ENCODE measurements at places on chromosomes 4 and X.

DNA sequence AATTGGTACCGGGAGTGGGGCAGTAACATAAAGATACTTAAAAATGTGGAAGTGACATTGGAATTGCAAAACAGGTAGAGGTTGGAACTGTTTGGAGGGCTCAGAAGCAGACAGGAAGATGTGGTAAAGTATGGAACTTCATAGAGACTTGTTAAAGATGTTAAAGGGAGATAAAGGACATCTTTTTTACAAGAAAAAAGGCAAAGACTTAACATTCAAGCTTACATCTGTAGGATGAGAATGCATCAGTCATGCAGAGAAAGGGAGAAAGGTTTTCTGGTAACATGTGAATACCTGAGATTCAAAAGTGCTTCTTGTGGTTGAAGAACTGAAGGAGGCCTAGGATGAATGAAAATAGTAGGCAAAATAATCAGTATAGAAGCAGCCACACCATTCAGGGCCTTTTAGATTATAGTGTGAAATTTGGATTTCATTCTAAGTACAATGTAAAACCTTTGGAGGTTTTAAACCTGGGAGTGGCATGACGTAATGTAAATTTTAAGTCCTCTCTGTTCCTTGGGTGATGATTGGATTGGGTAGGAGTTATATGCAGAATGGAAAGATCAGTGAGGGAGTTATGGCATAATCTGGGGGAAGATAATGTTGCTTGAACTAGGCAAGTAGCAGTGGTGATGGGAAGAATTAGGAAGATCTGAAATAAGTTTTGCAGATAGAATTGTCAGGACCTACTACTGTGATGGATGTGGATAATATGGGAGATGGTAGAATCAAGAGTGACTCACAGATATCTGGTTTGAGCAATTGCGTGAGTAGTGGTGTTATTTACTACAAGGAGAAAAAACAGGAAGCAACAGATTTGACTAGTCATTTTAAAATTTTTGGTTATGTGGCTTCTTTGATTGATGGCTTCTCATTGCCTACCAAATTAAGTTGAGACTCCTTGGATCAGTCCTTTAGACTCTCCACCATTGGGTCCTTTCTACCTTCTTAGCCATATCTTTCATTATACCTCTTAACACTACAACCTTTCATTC, 138.7 kb downstream of the VSIG4 start:
- DNase-seq = no peak

GRCh38 chr4:71980976-71981375, 50.8 kb upstream of the NPFFR2 start:
- no peak for DNase-seq

- no peak for DNase-seq
Measured at GRCh38 chr4:75968084-75968483, 22.7 kb downstream of the SDAD1 start.

- DNase-seq = no peak
Measured at GRCh38 chr4:78424461-78424860, 127.1 kb upstream of the ANXA3 start.

GRCh38 chr4:25770847-25771246, 91.9 kb downstream of the SEL1L3 start:
- no peak for DNase-seq

DNA sequence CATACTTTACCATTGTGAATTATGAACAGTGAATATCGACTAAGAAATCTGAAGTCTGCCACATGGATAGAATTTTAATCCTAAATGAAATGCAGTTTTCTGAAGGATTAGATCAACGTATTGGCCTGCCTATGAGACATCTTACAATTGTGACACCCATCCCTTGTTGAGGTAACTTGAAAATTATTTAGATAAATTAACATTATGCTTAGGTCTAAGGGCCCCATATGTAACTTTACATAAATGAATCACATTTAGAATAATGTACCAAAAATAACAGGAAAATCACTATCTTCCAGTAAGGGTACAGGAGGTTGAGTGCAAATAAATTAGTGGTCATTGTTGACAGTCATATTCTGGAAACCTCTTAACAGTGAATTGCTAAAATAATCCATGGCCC, 13.5 kb downstream of the XAGE5 start:
- DNase-seq = no peak

DNA sequence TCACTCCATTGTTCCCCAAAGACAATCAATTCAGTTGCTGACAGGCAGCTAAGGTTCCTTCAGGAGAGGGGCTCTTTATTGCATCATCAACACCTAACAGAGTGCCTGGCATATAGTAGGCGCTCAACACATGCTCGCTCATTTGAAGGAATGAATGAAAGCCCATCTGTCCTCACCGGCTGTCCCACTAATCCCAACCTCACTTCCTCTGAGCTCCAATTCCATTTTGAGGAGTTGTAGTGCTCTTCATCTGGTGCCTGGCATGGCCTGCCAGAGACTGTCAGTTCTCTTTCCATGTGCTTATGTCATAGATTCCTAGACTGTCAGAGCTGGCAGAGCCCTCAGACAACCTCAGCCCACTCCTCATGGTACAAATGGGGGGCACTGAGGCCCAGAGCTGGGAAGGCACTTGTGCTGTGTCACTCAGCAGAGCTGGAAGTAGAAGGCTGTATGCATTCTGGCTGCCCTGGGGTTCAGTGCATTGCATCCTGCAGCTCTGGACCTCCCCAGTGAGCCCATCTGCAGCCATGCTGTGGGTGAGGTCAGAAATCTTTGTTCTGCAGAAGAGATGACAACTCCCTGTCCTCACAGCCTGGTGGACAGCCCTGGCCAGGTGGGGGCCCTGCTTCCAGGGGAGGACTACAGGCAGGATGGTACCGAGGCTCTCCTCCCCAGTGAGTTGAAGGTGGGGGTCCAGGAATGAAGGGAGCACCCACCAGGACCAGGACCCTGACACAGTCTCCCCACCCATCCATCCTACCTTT, 134.9 kb upstream of the PJA1 start:
- DNase-seq = no peak

- no peak for DNase-seq
Measured at GRCh38 chr4:67744561-67745283, 9.5 kb downstream of the GNRHR start.
